ENCODE measurements at places on chromosomes 5 and 9. TPM values are rescaled to one million over a fixed set of nuclear protein-coding genes. Genes with fewer than 3 reads are reported as not detected.

The PRDM9 gene
- not detected for total RNA-seq

The ANKRD31 gene
- total RNA-seq, result under 0.01 TPM

The FBP2 gene
- not detected for total RNA-seq

The PAEP gene
- not detected for total RNA-seq

The LCN9 gene
- total RNA-seq, result not detected

The PTGS1 gene
- 67.8 TPM for total RNA-seq

The SLC25A2 gene
- 1.0 TPM for total RNA-seq

The GADD45G gene
- not detected for total RNA-seq

The GRXCR2 gene
- not detected for total RNA-seq

The VCAN gene
- total RNA-seq, result 384 TPM

The F12 gene
- total RNA-seq, result not detected

The WDR38 gene
- not detected for total RNA-seq

The NR5A1 gene
- not detected for total RNA-seq

The TRIM41 gene
- total RNA-seq, result 16.5 TPM

The SPATA31C2 gene
- total RNA-seq, result not detected

The PHF19 gene
- 47.4 TPM for total RNA-seq

The BTNL3 gene
- not detected for total RNA-seq

The TSC1 gene
- total RNA-seq, result 62.4 TPM

Data from smooth muscle cell of trachea (primary cell).